ENCODE measurements at places on chromosomes 5 and 9.
A peak's percentile ranks its signal among the peaks of the same experiment; 100 is the strongest.

GRCh38 chr5:36733183-36733582 is 126.8 kb downstream of the SLC1A3 start:
- DNase-seq = no peak

DNA sequence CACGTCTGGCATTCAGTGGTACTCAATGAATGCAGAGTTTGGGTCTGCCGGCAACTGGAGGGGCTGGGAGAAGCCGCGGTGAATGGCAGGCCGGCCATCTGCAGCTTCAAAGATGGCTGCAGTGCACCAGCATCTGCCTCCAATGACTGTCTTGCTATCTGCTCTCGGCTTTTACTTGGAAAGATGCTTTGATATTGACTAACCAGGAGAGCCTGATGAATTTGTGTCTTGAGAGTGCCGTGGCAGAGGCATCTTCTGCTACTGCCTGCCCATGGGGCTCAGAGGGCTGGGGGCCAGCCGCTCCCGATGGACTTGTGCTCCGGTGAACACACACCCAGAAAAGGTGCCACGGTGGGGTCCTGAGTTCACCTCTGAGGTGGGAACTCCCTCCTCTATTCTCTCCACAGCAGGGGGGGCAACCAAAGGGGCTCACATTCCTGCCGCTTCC is 164.5 kb downstream of the COL23A1 start:
- DNase-seq = no peak

DNA sequence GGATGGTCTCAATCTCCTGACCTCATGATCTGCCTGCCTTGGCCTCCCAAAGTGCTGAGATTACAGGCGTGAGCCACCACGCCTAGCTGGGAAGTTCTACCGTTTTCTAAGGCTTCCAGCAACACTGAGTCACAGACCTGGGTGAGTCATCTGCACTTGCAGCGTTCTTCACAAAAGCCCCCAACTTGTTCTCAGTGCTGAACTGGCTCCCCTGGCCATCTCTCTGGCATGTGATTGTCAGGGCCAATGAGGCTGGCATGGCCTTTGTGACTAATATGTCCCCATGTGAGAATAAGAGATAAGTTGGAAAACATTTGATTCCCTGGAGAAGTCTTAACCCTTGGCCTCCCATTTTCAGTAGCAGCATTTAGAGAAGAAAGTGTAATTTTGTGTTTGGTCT is 124.4 kb downstream of the WDR41 start:
- DNase-seq = peak; percentile 15

DNA sequence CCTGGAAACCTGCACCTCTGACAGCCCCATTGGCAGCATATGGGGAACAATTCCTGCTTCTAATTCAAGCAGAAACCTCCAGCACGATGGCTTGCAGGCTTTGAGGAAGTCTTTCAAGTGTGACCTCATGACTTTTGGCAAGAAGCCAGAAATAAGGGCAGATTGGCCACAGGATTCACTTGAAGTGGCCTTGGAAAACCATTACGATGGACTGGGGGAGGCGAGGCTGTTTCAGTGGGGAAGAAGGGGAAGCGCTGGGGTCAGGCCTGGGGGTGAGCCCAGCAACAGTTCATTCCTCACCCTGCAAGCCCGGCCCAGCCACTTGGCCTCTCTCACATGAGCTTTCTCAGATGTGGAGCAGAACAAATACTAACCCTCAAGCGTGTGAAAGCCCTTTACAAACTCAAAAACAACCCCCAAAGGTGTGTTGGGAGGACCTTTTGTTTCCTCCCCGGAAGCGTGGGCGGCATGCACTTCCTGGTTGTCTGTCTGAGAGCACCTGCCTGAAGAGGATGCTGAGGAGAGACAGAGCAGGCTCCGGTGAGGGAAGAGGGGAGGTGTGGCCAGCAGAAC is 26.9 kb upstream of the EEIG1 start:
- peak; percentile 39 for DNase-seq

DNA sequence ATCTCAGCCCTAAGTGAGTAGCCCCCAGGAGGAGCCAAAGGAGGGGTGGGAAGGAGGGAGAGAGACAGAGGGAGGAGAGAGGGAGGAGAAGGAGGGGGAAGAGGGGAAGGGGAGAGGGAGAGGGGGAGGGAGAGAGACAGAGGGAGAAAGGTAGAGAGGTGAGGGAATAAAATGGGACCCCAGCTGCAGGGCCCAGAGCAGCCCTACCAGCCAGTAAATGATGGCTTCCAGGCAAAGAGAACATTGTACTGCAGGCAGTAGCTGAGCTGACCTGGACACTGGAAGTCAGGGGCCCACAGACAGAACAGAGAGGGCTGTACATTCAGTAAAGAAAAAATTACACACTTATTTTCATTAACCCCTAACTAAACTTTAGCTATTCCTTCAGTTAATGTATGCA is 57.8 kb upstream of the GNE start:
- DNase-seq = no peak

- no peak for DNase-seq
Measured at GRCh38 chr9:92947268-92948037, at the start of gene FGD3. FGD3 (plus strand) TSS chr9:92947523; CDS start chr9:92976257, 28,734 bp downstream.
